ENCODE measurements at places on chromosomes 12 and 14.

DNA sequence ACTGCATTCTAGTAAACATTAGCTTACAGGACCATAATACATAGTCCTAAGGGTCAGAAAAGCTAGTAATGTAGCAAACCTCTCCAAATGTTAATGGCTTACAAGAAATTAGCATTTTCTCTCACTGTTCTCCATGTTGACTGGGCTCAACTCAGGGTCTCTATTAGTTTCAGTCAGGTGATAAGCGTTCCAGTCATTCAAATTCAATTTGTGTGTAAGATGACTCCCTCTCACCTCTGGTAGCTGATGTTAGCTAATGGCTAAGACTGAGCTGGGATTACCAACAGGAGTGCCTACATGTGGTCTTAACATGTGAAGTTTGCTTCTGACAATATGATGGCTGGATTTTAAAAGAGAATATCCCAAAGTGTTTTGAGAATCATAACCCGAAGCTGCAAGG, 630.5 kb upstream of the USP15 start:
- no peak for DNase-seq

- no peak for DNase-seq
Observed at GRCh38 chr12:120721866-120722265, 3.8 kb upstream of the ACADS start.

GRCh38 chr12:91364471-91365184, 182.0 kb upstream of the DCN start:
- no peak for DNase-seq

- no peak for DNase-seq
Observed at GRCh38 chr12:116188581-116188980, 88.9 kb downstream of the MED13L start.

DNA sequence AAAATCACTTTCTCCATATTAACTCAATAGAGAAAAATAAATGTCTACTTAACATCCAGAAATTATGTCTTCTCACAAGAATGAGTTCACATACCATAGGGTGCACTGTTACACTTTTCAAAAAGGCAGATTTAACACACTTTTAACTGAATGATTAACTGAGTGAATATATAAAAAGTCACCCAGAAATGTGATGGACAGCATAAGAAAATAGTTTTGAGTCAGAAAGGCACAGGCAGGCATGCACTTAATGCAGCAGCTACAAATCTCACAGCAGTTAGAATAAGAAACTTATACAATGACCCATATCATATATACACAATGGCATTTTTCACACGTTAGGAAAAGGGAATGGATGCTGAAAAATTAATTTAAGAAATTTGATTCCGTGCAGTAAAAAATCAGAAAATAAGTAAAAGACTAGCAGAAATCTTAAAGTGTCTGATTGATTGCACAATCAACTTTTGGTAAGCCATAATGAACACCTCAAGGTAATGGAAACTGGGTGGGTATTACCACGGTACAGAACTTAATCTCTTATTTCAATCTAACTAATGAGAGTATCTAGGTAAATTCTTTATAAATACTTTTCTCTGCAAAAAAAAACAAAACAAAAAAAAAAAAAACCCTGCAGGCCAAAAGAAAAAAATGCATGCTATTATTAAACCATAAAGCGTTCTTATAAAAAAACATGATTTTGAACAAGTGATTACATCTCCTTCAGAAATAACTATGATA, 3.5 kb downstream of the MED13L start:
- no peak for DNase-seq

- DNase-seq, result no peak
Observed at GRCh38 chr14:105898482-105899010, 372.2 kb downstream of the TMEM121 start.

- DNase-seq, result no peak
Observed at GRCh38 chr12:106248312-106248845, 559 bp upstream of the CKAP4 start.

DNA sequence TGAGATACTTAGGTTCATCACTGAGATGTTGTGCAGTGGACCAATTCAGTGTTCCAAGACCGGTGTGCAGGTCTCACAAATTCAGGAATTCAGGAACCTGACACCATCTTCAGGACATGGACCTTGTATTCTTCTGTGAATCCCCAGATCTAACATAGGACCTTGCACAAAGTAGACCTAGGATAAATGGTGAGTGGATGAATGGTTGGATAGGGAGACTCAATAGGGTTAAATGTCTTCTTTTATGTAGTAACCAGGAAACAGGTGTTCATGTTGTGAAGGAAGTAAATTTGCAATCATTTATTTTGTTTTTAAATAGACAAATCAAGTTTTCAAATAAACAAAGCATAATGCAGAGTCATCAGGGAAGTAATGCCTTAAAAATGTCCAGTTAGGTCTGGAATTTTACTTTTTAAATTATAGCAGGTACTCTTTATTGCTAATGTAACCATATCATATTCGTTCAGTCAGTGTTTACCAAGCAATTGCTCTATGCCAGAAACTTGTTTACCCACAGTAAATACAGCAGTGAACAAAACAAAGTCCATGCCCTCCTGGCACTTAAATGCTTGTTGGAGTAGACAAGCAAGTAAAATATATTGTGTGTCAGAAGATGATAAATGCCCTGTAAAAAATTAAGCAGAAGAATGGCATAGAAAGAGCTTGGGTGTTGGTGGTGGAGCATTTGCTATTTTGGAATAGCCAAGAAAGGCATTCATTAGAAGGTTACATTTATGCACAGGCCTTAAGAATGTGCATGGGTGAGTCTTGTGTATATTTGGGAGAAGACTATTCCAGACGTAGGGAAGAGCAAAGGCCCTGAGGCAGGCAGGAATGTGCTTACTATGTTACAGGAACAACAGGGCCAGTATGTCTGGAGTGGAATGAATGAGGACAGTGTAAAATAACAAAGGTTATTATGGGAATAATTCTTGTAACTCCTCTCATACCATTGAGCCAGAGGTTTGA, 26.3 kb downstream of the RXYLT1 start:
- DNase-seq, result no peak

DNA sequence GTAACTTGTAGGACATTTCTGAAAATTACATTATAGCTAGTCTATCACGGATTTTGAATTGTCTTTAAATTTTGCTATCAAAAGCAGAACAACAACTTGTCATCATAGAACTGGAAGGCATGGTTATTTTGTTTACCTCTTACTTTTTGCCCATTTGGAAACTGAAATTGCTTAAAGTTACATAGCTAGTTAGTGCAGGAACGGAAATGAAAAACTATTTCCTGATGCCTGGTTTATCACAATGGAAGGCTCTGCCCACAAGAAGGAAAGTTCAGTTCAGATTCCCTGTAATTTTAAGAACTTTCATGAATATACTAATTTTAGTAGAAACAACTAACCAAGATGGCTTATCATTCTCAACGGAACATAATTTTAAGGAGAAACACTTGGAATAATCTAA, 427.7 kb downstream of the RAD51B start:
- no peak for DNase-seq

GRCh38 chr14:75009176-75009575, 6.5 kb downstream of the EIF2B2 start:
- no peak for DNase-seq

DNA sequence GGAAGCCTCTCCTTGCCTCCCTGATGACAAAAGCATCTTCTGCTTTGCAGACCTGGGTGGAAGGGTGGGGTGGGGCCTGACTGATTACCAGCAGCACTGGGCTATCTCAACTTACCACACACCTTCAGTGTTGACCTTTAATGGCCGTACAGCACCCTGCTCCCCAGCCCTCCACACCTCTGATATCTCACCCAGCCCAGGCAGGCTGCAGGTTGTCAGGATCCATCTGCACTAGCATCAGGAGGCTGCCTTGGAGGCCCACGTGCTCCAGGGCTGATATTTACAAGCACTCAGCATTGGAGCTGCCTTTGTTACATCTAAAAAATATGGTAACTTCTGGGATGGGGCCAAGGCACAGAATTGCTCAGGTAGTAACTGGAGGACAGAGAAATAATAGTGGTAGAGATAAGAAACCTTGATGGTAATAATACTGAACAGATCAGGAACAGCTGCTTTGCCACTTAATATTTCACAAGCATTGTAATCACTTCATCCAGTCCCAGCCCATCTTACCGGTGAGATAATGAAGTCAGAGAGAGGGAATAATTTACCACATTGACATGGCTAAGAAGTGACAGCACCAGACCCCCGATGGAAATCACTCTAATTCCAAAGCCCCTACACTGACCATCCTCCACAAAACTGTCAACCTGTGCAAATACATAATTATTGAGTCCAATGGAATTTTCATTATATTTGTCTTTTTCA, 125.2 kb upstream of the RFLNA start:
- no peak for DNase-seq

- no peak for DNase-seq
Observed at GRCh38 chr12:52149651-52150241, 42.1 kb downstream of the KRT80 start.

- DNase-seq, result no peak
Observed at GRCh38 chr14:32085845-32086383, 8.8 kb downstream of the ARHGAP5 start.

GRCh38 chr12:97260786-97261185, 201.8 kb upstream of the RMST start:
- no peak for DNase-seq

- no peak for DNase-seq
Observed at GRCh38 chr14:22510527-22511110, 78.4 kb downstream of the DAD1 start.

GRCh38 chr12:126773012-126773411, 1494.0 kb upstream of the TMEM132C start:
- no peak for DNase-seq

DNA sequence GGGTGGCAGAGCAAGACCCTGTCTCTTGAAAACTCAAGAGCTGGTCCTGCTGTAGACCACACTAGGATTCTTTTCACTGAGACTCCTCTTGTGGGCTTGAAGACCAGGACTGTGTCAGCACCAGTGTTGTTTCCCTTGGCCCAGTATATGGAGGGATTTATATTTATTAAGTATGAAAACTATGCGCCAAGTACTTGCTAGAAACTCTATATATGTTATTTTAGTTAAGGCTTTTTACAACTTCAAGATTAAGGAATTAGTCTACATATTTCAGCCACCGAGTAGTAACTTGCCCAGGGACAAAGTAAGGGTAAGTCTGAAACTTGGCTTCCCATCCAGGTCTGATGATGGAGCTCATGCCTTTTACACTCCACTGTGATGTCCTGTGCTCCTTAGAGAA, 488.4 kb downstream of the PCNX1 start:
- no peak for DNase-seq
